ENCODE measurements at places on chromosomes 16 and 17.

- DNase-seq: no peak
Observed at GRCh38 chr17:71494062-71494855, 626.6 kb upstream of the SOX9 start.

DNA sequence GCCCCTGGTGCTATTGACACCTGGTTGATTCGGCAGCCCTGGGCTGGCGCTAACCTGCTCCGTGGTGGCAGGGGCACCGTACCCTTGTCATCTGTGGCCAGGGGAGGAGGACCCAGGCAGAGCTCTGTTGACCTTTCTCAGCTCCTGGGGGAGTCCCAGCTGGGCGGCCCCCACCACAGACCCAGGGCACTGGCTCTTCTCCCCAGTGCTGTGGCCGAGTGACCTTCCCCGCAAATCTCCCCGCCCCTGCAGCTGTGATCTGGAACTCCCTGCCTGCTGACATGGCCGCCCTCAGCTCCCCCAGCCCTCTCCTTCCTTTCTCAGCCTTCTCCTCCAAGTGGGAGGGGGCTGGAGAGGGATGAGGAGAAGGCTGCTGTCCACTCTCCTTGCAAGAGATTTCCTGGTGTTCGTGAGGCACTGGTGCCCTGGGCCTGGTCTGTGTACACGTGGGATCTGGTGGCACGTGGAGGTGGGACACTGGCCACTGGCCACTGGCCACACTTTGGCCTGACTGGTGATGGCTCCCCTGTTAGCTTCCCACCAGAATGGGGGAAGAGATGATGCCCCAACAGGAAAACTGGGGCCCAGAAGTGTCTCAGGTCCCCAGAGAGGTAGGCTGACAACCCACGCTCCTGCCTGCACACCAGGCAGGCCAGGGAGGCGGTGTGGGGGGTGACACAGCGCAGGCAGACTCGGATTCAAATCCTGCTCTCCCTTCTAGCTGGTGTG, 8.2 kb downstream of the FMNL1 start:
- no peak for DNase-seq

GRCh38 chr17:41492771-41493170, 3.1 kb upstream of the KRT36 start:
- DNase-seq: no peak

DNA sequence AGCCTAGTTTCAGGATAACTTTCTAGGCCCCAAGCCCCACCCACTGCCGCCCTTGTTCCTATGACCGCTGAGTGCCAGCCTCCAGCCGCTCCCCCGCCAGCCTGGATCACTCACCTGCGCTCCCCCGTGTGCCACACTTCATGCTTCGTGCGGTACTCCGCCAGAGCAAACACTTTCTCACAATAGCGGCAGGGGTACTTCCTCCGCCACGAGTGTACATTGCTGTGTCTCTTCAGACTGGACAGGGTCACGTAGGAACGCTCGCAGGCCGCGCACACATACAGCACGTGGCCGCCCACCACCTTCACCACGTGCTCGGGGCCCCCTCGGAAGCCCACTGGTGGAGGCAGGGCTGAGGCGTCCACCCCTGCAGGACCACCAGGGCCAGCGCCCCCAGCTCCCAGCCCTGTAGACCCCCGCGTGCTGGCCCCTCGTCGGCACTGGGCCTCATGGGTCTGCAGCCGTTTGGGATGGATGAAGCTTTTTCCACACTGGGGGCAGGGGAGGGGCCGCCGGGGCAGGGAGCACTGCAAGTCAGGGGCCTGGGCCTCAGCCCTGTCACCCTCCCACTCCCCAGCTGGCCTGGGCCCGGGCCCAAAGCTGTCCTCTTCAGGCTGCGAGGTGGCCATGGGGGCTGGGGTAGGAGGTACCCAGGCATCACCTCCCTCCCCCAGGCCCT, 13.7 kb downstream of the ZBTB4 start:
- DNase-seq: no peak

DNA sequence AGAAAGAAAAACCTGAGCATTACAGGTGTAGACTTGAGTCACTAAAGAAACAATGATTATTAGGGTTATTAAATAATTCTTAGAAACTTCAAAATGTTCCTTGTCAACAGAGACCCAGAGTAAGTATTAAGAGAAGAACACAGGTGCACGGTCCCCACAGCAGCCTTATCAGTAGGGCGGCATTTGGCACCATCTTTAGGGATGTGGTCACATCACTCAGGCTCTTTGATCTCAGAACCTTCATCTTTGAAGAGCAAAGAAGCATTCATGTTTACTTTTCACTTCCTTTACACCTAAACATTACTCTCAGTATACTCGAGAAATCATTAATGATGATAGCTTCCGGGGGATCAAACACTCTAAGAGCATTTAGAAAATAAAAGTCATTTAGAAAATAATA, 928.7 kb downstream of the KCNJ2 start:
- DNase-seq: no peak

GRCh38 chr16:50037662-50038220, 12.7 kb downstream of the CNEP1R1 start:
- DNase-seq: no peak

GRCh38 chr16:21253470-21253869, 20.0 kb downstream of the ANKS4B start:
- no peak for DNase-seq

GRCh38 chr17:18187821-18188761, 4.5 kb downstream of the ALKBH5 start:
- DNase-seq: no peak

DNA sequence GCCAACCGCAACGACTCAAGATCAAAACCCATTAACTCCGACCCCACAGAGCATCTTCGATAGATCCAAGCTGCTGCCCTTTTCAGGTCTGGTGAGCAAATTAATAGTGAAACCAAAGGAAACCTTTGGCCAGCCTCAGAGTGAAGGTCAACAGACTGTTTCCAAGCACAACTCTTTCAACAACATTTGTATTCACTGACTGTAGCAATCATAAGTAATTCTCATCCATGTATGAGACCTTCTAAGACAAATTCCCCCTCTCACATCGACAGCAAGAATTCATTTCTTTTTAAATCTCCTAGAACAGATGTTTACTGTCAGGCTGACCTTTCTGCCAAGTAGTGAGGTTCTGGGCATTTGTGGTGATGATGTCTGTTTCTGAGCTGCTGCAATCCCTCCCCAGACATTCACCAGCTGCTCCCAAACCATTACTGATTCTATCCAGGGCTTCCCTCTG, 64.2 kb downstream of the SLC39A11 start:
- DNase-seq: no peak

DNA sequence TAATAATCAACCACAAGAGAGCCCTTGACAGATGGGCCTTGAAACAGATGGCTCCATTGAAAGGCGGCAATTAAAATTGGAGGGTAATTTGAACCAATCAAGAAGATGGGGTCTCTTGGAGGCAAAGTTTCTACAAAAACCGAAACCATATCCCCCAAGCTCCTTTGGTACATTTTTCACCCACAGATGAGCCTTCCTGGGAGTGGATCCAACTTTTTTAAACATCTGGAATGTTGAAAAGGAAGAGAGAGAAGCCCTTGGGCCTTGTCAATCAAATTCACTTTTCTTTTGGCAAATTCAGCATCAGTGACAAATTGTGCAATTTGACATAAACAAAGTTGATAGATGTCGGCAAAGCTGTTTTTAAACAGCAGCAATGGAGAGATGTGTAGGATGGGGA, 13.2 kb upstream of the NUP93 start:
- no peak for DNase-seq

- no peak for DNase-seq
Observed at GRCh38 chr16:23420011-23420410, 33.0 kb downstream of the COG7 start.

DNA sequence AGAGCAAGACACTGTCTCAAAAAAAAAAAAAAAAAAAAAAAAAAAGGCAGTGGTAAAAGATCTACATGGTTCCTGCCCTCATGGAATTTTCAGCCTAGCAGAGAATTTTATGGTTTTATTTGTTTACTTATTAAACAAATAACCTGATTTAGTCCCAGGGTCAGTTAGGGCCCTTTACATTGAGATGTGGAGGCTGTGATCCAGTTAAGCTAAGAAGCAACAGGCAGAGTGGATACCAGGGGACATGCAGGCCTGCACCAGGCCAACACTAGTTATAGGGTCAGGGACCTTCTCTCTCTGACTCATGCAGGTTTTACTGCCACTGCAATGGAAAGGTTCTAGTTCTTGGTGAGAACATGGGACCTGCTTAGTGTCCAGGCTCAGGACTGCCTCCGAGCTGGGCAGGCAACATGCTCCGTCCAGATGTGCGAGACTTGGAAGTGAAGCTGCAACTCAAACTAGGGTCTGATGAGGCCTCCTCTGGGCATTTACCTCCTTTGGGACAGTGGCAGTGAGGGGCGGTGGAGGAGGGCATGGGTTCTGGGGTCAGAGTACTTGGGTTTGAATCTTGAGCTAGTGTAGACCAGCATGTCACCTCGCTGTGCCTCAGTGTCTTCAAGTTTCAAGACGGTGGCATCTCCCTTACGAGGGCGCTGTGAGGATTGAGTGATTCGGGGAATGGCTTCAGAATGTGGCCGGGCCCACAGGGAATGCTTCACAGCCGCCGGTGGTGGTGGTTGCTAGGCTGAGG, 301.8 kb downstream of the CPPED1 start:
- no peak for DNase-seq

DNA sequence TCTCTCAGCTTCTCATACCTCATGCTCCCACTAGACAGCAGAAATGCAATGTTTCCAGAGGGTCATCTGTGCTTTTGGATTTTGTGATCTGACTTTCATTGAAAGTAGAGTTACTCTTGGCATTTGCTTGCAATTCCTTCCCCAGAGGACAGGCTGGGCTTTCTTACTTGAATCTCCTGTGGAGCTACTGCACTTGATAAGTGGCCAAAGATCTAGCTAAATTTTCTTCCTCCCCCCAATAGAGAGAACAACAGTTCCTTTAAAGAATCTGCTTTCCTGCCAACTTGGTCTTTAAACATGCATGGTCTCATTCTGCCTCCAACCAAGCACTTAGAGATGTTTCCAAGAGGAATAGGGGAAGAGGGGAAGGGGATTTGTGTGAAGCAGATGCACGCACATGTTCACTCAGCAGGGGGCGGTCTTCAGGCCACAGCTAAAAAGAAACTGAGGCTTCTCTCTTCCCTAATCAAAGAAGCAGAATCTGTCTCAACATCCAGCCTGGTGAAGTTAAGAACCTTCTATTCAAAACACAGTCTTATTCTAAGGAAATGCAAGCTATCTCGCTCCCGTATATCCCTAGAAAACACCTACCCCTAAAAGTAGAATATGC, 229.6 kb downstream of the ZFHX3 start:
- DNase-seq: no peak

DNA sequence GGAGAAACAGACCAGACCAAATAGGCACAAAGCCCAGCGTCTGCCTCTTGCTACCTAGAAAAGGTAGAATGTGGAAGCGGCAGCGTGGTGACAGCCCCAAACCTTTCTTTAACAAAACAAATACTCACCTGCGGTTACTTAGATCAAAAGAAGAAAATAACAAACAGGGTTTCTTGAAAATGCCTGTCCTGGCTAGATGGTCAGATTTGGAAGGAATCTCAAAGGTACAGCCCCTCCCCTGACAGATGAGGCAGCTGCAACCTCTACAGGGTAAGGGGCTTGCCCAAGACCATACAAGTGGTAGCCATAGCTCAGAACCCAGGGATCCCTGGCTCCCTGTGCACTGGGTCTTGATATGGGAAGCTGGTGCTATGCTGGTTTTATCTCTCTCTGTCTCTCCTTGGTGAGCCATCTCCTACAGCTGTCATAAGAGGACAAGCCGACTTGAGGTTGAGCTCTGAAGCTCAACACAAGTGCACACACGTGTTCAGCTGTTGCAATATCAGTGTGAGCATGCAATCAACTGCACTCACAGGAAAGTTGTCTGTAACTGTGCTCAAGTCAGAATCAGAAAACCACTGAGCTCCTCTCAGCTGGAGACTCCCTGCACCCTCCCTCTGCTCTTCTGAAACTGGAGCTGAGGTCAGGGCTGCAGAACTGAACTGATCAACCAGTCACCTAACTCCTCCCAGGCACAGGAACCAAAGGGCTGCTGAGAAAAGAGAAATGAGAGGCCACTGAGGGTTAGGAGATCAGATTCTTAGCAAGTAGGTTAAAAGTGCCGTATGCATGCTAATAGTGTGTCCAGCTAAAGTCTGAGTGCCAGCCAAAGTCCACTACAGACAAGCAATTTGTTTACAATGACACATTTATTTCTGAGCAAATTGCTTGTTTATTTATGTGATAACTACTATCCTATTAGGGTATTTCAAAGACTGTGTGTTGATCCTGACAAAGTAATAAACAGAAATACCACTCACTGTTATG, 6.1 kb upstream of the RNF157 start:
- DNase-seq: no peak

DNA sequence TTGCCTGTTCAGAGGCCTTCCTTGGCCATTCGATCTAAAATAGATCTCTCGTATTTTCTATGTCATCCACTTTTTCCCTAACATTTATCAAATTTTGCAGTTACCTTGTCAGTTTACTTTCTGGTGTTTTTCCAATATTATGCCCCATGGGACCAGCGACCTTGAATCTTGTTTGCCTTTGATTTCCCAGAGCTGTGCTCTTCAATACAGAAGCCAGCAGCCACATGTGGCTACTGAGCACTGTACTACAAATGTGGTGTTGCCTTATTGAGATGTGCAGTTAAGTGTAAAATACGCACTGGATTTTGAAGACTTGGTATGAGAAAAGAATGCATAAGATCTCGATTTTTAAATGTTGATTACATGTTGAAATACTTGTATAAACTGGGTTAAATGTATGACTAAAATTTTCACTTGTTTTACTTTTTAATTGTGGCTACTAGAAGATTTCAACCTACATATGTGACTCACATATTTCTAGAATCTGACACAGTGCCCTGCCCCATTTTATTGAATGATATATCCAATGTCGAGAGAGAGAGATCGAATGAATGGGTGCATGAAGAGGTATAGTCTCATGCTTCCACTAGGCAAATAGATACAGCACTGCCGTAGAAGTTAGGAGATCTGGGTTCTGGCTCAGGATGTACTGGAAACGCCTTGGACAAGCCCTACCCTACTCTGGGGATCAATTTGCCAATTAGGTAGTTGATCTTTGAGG, 824 bp upstream of the PSME3 start:
- DNase-seq: no peak

DNA sequence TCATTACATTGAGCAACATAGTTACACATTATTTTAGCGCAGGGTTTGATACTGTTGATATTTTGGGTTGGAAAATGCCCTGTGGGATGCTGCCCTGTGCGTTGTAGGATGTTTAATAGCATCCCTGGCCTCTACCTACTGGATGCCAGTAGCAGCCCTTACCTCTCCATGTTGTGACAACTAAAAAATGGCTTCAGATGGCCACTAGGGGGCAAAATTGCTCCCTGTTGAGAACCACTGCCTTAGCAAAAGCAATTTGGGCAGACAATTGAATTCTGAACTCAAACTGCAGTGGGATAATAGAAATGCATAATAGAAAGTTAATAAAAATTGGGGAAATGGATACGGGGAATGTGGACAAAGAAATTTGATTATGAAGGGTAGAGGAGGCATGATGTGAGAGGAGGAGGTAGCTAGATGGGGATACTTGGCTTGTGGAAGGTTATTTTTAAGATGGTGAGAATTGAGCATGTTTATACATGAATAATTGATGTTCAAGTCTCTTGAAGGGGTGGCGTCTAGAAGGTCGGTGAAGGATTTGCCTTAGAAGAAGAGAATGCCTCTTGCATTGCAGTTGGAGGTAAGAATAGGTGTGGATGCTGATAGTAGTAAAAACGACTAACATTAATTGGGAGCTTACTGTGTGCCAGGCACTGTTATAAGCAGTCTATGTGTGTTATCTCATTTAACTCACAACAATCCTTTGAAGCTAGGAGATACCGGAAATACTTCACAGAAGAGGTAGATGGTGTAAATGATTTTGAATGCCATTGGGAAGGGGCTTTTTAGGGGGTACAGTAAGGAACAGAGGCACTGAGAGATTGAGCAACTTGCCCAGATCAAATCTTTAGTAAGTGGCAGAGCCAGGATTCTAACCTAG, 19.0 kb downstream of the HEATR9 start:
- no peak for DNase-seq

Measured in NCI-H187 treated with DMSO at 0.1 percent for 48 hours (cell line).